ENCODE measurements at places on chromosomes 7 and 10. TPM values are rescaled to one million over a fixed set of nuclear protein-coding genes. Genes with fewer than 3 reads are reported as not detected.

INSYN2A gene
- 1.1 TPM for total RNA-seq

TMEM178B gene
- total RNA-seq, result under 0.01 TPM

CUBN gene
- 2.9 TPM for total RNA-seq

IL2RA gene
- total RNA-seq, result not detected

CARD11 gene
- 0.20 TPM for total RNA-seq

SFXN4 gene
- 19.0 TPM for total RNA-seq

RET gene
- total RNA-seq, result under 0.01 TPM

CALCR gene
- not detected for total RNA-seq

PPP1R17 gene
- total RNA-seq, result not detected

CHST15 gene
- 10.7 TPM for total RNA-seq
